ENCODE measurements at places on chromosomes 3 and 15.

DNA sequence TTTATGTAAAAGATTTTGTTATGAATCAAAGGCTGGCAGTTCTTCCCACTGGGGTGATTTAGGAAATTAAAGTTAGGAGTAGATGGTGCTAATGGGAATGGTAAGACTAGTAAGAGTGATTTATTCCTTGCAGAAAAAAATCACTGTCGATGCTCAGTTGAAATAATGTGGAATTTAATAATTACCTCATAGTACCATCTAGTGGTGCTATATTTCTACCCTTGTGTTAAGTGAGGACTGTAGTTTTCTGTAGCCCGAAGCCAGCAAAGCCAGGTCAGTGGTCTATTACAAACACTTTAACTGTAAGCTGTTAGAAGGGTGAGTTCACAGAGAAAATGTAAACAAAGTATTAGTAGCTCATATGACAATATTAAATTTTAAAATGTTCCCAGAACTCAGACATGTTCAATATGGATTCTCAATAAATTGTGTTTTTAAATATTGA, 39.5 kb upstream of the GOLGA8J start:
- no peak for DNase-seq

DNA sequence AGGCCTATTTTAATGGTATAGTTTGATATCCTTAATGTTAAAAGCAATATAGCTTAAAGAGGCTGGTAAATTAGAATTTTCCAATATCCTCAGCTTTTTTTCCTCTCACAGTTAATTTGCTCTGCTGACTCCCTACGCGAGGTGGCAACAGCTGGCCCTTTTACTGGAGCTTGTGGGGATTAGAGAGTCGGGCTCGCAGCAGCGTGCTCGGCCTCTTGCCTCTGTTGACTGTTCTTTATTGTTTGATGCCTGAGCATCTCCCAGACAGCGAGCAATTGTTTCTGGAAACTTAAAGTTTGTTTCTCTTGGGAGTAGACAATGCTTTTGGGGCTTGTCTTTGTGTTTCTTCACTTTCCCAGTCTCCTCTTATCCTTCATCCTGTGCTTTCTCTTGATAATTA, 80.8 kb downstream of the OPA1 start:
- DNase-seq: no peak

GRCh38 chr15:93246266-93247242, 157.5 kb upstream of the RGMA start:
- DNase-seq: no peak

- DNase-seq: no peak
These were observed 4.9 kb downstream of the DUSP7 start for GRCh38 chr3:52051444-52051843.

GRCh38 chr3:160929595-160929994, 173.6 kb downstream of the PPM1L start:
- DNase-seq: no peak

DNA sequence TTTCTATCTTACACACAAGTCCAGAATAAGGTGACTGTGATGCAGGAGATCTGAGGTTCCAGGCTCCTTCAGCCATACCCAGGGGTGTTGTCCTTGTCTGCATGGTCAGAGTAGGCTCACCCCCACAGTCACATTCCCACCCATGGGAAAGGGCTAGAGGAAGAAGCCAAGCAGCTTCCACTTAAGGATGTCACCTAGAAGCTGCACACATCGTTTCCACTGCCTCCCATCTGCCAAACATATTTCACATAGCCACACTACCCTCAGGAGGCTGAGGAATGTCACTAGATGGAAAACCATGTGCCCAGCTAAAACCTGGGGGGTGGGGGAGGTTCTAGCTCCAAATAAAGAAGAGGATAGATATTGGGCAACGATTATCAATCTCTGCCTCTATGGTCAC, 58.1 kb downstream of the TMEM39A start:
- DNase-seq: no peak

DNA sequence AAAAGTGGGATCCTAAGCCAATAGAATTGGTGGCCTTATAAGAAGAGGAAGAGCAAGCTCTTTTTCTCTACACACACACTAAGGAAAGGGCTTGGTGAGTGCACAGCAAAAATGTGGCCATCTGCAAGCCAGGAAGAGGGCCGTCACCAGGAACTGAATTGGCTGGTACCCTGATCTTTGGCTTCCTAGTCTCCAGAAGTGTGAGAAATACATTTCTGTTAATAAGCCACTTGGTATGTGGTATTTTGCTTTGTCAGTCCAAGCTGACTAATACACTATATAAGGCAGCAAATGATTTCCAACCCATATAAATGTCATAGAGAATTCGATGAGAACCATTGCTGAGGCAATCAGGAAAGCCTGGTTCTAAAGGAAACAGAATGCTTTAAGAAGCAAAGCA, 816.3 kb upstream of the SEMA6D start:
- DNase-seq: no peak

DNA sequence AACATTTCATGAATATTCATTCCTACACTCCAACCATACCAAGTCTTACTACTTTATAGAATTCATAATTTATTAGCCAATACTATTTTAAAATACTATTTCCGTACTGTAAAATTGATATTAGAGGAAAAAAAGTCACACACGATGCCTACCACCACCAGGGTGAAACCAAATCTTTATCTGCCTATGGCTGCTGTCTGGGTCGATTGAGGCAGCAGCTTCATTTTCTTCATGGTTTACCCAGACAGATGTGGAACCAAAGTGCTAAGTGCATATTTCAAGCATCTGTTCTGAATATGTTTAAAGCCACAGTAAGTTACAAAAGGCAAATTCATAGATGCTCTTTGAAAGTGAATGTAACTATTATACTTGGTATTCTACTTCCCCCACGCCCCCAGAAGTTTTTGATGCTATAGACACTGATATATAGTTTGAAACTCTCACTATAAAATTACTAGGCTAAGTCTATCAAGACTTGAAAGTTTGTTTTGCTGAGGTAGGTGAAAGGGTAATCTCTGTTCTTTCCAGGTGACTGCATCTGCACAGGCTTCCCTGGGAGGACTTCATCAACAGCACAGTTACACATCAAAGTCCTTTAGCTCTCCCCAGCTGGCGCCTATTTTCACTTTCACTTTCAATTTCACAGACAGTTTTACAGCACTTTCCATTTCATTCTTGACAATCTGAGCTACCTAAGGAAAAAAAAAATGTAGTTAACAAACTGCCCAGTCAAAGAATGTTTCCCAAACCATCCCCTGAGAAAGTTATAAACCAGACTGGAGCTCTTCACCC, 113.9 kb downstream of the POLQ start:
- DNase-seq: no peak

GRCh38 chr15:51621936-51622603, 501 bp downstream of the DMXL2 start:
- DNase-seq: peak; percentile 44

- no peak for DNase-seq
These were observed 274.8 kb downstream of the THSD4 start for GRCh38 chr15:71390096-71390495.

GRCh38 chr3:197746801-197747237, 2.9 kb upstream of the FYTTD1 start:
- peak; percentile 24 for DNase-seq

DNA sequence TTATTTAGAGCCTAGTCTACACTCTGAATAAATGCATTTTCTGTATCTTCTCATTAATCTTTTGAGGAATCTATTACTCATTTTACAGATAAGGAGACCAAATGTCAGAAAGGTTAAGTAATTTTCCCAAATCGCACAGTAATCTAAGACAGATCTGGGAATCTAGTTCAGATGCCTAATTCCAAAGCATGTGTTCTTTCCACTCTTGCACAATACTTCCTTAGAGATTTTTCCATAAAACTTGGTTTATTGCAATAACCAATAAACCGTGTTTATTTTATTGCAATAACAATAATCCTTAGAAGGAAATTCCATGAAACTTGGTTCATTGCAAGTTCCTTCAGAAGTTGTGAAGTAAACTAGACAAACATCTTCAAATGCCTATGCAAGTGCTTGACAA, 17.4 kb upstream of the COL8A1 start:
- DNase-seq: no peak

DNA sequence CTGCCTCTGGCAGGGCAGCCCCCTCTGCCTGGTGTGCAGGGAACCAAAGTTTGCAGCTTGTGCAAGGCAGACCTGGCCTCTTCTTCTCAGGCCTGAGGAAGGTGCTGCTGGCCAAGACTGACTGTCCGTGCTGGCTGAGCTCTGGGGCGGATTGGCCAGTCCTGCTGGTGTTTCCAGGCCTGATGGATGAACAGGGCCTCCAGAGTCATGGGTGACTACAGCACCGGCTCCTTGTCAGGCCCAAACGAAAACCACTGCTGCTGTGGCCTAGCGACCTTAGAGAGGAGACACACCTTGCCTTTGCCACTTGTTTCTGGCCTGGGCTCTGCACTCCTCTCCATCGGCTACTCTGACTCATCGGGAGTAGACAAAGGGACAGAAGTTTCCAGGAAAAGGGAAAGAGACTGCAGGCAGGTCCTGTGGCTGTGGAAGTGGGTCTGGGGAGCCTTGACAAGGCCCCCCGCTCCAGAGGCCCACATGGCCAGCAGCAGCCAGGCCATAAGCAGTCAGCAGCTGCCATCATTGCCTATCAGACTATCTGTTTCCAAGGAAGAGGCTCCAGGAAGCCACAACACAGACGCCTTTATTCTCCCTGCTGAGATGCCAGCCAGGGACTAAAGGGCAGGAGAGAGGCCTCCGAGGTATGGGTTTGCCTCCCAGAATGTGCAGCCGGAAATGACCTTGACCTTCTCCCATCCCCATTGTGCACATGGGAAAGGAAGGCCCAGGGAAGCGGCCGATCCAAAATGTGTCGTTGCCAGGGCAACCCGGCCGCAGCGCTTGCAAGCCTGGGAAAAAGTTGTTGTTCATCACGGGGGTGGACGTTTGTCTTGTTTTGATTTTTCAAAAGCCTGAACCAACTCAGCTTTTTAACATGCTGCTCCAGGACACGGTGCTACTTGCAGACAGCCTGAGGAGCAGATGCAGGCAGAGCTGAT, 160.5 kb downstream of the CHSY1 start:
- DNase-seq: no peak

GRCh38 chr3:13109516-13109915, 36.3 kb upstream of the IQSEC1 start:
- no peak for DNase-seq

DNA sequence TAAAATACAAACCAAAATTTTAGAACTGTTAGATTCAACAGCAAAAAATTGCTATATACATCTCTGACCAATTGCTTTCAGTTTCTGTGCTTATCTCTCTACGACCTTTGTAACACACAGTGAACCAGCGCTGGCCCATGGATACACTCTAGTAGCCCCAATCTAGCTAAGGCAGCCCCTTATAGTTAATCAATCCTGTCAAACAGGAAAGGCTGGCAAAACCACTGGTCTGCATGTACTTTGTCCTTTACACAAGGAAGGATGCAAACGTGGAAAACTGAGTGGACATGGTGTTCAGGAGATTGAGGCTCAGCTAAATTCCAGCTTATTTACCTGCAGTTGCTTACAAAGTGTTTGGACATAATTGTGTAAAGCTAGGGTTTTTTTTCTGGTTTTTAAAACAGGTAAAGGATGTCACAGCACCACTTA, 25.9 kb downstream of the ADGRG7 start:
- DNase-seq: no peak

- peak; percentile 70 for DNase-seq
These were observed 30.6 kb downstream of the LDHAL6B start for GRCh38 chr15:59237119-59237855.

DNA sequence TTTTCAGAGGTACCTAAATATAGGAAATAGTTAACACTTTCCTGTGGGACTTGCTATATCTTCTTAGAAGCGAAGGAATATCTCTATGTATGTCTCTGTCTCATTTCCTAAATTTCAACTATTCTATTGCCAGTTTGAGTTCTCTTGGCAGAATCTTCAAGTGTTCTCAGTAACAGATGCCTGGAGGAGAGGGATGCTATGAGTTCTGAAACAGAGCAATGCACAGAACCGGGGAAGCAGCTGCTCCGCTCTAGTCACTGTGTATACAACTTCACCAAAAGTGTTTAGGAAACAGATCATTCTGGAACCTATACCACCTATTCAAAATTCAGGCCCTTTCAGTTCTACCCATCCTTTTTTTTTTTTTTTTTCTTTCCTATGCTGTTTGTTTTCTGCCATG, 144.6 kb downstream of the RORA start:
- no peak for DNase-seq

DNA sequence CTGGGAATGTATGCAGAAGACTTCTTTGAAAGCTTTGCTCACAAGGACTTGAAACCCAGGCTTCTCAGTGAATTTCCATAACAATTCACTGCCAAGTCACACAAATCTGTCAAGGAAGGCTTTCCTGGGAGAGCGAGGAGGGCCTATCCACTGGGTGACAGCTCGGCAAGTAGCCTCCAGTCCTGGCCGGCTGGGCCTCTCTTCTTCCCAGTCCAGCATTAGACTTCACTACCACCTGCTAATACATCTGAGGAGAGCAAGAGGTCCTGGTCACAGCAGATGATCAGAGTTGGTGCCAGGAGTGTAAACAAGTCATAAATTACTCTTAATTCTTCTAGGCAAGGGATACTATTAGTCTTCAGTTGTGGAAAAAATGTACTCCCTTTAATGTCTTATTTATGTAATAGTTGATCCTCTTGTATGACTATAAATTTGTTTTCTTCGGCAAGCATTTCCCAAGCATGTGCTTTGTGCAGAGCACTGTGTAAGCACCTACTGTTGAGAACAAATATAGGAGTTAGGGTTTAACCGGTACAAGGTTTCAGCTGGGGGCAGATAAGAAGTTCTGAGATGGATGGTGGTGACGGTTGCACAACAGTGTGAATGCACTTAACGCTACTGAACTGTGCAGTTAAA, 162.9 kb downstream of the VGLL4 start:
- DNase-seq: no peak

- no peak for DNase-seq
These were observed 118.7 kb downstream of the THRB start for GRCh38 chr3:24375947-24376384.

- DNase-seq: no peak
These were observed 259.5 kb downstream of the THSD4 start for GRCh38 chr15:71374607-71375352.

- DNase-seq: no peak
These were observed 2.0 kb downstream of the IFRD2 start for GRCh38 chr3:50290161-50290641.

GRCh38 chr3:39935261-39935660, 125.9 kb downstream of the MYRIP start:
- DNase-seq: no peak

- DNase-seq: no peak
These were observed 33.1 kb downstream of the FLNB start for GRCh38 chr3:58041182-58041825.

- no peak for DNase-seq
These were observed 3.1 kb downstream of the ABHD14B start for GRCh38 chr3:51970606-51971300.

GRCh38 chr3:187967993-187968392, 186.0 kb upstream of the LPP start:
- no peak for DNase-seq

Data from AML-193 (cell line).